ENCODE measurements at places on chromosomes 16 and 17. TPM values are rescaled to one million over a fixed set of nuclear protein-coding genes. Genes with fewer than 3 reads are reported as not detected.
A peak's percentile ranks its signal among the peaks of the same experiment; 100 is the strongest.

Gene SCARF1
- 34.2 TPM for total RNA-seq

Gene KRT39
- not detected for total RNA-seq

Gene NAE1
- 64.4 TPM for total RNA-seq

Gene TBX2
- 155 TPM for total RNA-seq

Gene DNAAF8
- 11.3 TPM for total RNA-seq

Gene CYB561
- 97.9 TPM for total RNA-seq

Gene MFAP4
- total RNA-seq: 156 TPM

DNA sequence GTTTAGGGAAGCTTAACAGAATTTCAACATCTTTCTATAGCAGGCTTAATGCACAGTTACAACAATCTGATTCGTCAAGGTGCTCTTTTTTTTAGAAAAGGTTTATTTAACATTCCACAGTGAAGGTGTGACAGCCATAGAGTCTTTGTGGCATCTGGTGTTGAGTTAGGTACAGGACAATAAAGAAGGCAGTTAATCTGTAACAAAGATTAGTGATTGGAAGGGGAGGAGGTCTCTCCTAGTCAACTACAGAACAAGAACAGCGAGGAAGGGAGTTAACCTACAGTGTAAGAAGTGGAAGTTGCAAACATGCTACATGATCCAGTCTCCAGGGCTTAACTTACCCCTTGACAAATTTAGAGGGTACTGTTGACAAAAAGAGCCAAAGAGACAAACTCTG is 3.0 kb upstream of the ZDHHC7 start:
- peaks cover 4% of the 10 kb centered on the region for H3K4me1 ChIP-seq
- H3K27me3 ChIP-seq: no peaks in the 10 kb centered on the region
- H3K36me3 ChIP-seq: no peaks in the 10 kb centered on the region
- H3K27ac ChIP-seq: no peak overlapping the region
- no peak for DNase-seq
- no peak overlapping the region for H3K4me3 ChIP-seq

GRCh38 chr17:40309031-40309948 is at the start of gene RARA:
Gene RARA, plus strand, starts transcription at chr17:40309180. Its CDS starts 22,039 bp downstream, at chr17:40331219.
- H3K4me3 ChIP-seq: no peak within 1 kb of the TSS
- peak; percentile 85 for DNase-seq
- no peaks in the 10 kb centered on the region for H3K36me3 ChIP-seq
- no peak within 1 kb of the TSS for H3K27ac ChIP-seq
- peaks cover 95% of the 10 kb centered on the region for H3K4me1 ChIP-seq

- H3K4me1 ChIP-seq: no peaks in the 10 kb centered on the region
- H3K27ac ChIP-seq: no peak overlapping the region
These were observed 10.8 kb downstream of the ARL2BP start for GRCh38 chr16:57255686-57256415.

- no peaks in the 10 kb centered on the region for H3K27me3 ChIP-seq
- H3K4me3 ChIP-seq: no peak overlapping the region
- DNase-seq: peak; percentile 57
- H3K27ac ChIP-seq: no peak overlapping the region
- H3K36me3 ChIP-seq: peaks cover 50% of the 10 kb centered on the region
These were observed 17.4 kb upstream of the C17orf107 start for GRCh38 chr17:4881761-4882555.

DNA sequence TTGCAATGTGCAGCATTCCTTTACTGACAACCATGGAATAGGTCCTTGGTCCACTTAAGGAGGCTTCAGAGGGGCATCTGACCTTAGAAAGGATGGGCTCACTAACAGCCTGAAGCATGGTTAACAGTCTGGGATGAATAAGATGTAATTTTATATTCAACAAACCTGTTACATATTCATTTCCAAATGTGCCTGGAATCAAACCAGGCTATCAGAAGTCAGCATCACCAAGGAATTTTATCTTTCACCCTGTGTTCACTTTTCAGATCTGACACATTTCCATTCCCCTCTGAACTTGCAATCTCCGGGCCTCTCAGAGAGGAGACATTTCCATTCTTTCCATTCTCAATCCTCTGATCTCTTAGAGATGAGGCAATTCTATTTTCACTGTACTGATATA is 62.4 kb downstream of the SNX11 start:
- no peak overlapping the region for H3K4me3 ChIP-seq
- H3K4me1 ChIP-seq: no peaks in the 10 kb centered on the region
- H3K36me3 ChIP-seq: no peaks in the 10 kb centered on the region
- no peaks in the 10 kb centered on the region for H3K27me3 ChIP-seq
- DNase-seq: no peak
- no peak overlapping the region for H3K27ac ChIP-seq

DNA sequence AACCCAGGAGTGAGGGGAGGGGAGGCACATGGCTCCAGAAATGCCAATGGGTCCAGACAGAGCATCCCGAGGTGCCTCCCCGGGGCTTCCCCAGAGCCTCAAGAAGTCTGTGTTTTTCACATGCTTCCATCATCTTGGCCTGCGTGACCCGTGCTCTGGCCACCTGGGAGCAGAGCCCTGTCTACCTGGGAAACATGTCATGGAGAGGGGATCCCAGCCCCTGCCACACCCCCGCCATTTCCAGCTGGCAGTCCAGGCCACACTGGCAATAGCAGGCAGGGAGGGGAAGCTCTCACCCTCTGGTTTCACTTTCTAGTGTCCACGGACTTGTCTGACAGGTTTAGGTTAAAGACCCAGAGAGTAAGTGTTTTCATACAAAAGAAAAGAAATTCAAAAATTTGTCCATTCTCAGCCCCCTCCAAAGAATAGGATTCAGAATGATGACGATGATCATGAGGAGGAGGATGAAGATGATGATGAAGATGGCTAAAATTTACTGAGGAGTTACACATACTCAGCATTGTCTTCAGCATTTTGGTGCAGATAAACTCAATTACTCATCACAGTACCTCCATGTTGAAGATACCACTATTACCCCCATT is 9.0 kb downstream of the SMIM5 start:
- no peak overlapping the region for H3K4me3 ChIP-seq
- H3K27ac ChIP-seq: no peak overlapping the region
- peak; percentile 73 for DNase-seq
- H3K4me1 ChIP-seq: peaks cover 16% of the 10 kb centered on the region
- H3K27me3 ChIP-seq: no peaks in the 10 kb centered on the region

- H3K27me3 ChIP-seq: no peaks in the 10 kb centered on the region
- H3K4me1 ChIP-seq: peaks cover 7% of the 10 kb centered on the region
- DNase-seq: no peak
- no peaks in the 10 kb centered on the region for H3K36me3 ChIP-seq
These were observed 7.8 kb upstream of the MAPK7 start for GRCh38 chr17:19370493-19370960.

- H3K27ac ChIP-seq: no peak overlapping the region
- H3K36me3 ChIP-seq: no peaks in the 10 kb centered on the region
- H3K27me3 ChIP-seq: no peaks in the 10 kb centered on the region
- no peak overlapping the region for H3K4me3 ChIP-seq
- peaks cover 11% of the 10 kb centered on the region for H3K4me1 ChIP-seq
- DNase-seq: peak; percentile 81
These were observed 142.1 kb downstream of the HS3ST3B1 start for GRCh38 chr17:14442798-14443528.

DNA sequence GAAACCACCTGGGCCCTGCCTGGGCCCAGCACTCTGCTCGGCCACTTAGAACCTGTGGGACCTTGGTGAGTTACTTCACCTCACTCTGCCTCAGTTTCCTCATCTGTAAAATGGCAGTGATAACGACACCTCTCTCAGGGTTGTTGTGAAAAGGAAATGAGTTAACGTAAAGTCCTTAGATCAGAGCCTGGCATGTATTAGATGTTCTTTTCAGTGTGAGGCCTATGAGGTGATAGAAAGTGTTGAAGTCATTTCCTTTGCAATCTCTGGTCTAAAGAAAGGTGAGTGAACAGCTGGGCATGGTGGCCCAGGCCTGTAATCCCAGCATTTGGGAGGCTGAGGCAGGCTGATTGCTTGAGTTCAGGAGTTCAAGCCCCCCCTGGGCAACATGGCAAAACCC is 51.7 kb upstream of the LGALS9 start:
- no peak overlapping the region for H3K4me3 ChIP-seq
- peaks cover 29% of the 10 kb centered on the region for H3K4me1 ChIP-seq
- peaks cover 14% of the 10 kb centered on the region for H3K36me3 ChIP-seq
- no peaks in the 10 kb centered on the region for H3K27me3 ChIP-seq

GRCh38 chr16:9040800-9041412 is 50.5 kb upstream of the HAPSTR1 start:
- H3K27me3 ChIP-seq: no peaks in the 10 kb centered on the region
- no peak overlapping the region for H3K4me3 ChIP-seq
- H3K4me1 ChIP-seq: no peaks in the 10 kb centered on the region
- no peak overlapping the region for H3K27ac ChIP-seq
- no peaks in the 10 kb centered on the region for H3K36me3 ChIP-seq
- DNase-seq: no peak

DNA sequence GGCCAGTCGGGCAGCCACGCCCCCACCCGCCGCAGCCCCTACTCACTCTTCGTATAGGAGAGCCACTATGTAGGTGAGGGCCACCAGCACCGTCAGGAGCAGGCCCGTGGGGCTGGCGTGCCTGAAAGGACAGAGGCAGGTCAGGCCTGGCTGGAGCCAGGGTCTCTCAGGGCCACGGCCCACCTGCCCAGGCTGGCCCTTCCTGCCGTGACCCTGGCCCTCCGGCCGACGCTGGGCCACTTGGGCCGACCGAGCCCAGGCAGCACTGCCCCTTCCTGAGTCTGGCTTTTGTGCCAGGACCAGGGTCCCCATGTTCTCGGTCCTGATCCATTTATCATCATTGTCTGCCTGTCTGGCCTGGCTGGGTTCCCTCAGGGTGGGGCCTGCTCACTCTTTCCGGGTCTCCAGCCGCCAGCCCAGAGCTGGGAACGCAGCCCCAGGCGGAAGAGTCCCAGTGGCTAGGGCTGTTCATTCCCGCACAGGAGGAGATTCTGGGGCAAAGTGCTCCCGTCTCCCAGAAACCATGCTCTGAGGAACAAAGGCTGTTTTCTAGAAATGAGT is 10.1 kb upstream of the RASD1 start:
- no peaks in the 10 kb centered on the region for H3K36me3 ChIP-seq
- H3K4me1 ChIP-seq: no peaks in the 10 kb centered on the region

DNA sequence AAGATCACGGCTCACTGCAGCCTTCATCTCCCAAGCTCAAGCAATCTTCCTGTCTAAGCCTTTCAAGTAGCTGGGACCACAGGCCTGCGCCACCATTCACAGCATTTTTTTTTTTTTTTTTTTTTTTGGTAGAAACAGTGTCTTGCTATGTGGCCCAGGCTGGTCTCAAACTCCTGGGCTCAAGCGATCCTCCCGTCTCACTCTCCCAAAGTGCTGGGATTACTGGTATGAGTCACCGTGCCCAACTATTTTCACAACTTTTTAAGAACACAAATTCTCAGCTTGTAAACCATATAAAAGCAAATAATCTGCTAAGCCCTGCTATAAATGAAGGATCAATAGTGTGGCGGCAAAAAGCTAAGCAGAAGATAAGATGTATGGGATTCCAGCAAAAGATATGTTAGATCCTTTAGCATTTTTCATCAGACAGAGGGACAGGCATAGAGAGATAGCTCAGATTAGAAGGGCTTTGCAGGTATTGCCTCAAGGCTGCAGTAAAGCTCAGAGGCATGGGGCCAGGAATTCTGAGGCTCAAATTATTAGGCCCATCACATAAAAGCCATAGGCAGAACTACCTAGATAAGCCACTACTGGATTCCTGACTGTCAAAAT is 55.1 kb downstream of the EMP2 start:
- no peak overlapping the region for H3K4me3 ChIP-seq
- no peak overlapping the region for H3K27ac ChIP-seq

GRCh38 chr17:34384271-34384670 is 21.2 kb upstream of the CCL1 start:
- H3K36me3 ChIP-seq: no peaks in the 10 kb centered on the region
- no peak overlapping the region for H3K27ac ChIP-seq
- no peak for DNase-seq
- no peak overlapping the region for H3K4me3 ChIP-seq
